Airway epithelial cell (primary cell): ENCODE measurements at places on chromosomes 12 and 14. TPM values are rescaled to one million over a fixed set of nuclear protein-coding genes. Genes with fewer than 3 reads are reported as not detected.

Gene RBMS2
- 12.9 and 21.6 TPM in 2 replicates for total RNA-seq

Gene KRT72
- not detected in 2 replicates for total RNA-seq

Gene TESPA1
- not detected in 2 replicates for total RNA-seq

Gene FAM186B
- total RNA-seq, result 0.07 and 0.14 TPM in 2 replicates

Gene REP15
- 0.78 TPM in 1 of 2 replicates, not detected in the other for total RNA-seq

Gene NAV3
- total RNA-seq, result 0.74 and 3.0 TPM in 2 replicates

Gene SDR9C7
- total RNA-seq, result 4.5 and 5.1 TPM in 2 replicates

Gene PRR4
- 1.6 TPM in 1 of 2 replicates, not detected in the other for total RNA-seq

Gene MIP
- total RNA-seq, result not detected in 2 replicates

Gene ANO4
- 1.3 and 1.4 TPM in 2 replicates for total RNA-seq

Gene P2RX2
- total RNA-seq, result not detected in 2 replicates

Gene CLEC4D
- total RNA-seq, result not detected in 2 replicates

Gene AJUBA
- total RNA-seq, result 117 and 141 TPM in 2 replicates

Gene GPRC5D
- not detected in 2 replicates for total RNA-seq

Gene POTEG
- not detected in 2 replicates for total RNA-seq

Gene GLIPR1L1
- not detected in 2 replicates for total RNA-seq

Gene RBM25
- 26.4 and 26.7 TPM in 2 replicates for total RNA-seq

Gene ASB2
- 0.65 and 0.99 TPM in 2 replicates for total RNA-seq

Gene TAS2R20
- 0.21 TPM in 1 of 2 replicates, not detected in the other for total RNA-seq

Gene SYCP3
- total RNA-seq, result not detected in 2 replicates

Gene PLEKHD1
- total RNA-seq, result not detected in 2 replicates

Gene ASPG
- total RNA-seq, result 1.8 TPM in 1 of 2 replicates, not detected in the other

Gene PGF
- total RNA-seq, result 51.8 and 57.1 TPM in 2 replicates

Gene RNF212B
- not detected in 2 replicates for total RNA-seq

Gene ITGB7
- total RNA-seq, result 4.7 and 5.2 TPM in 2 replicates

Gene SELPLG
- total RNA-seq, result 0.28 and 0.42 TPM in 2 replicates

Gene LALBA
- total RNA-seq, result not detected in 2 replicates

Gene EPYC
- not detected in 2 replicates for total RNA-seq

Gene MFAP5
- 13.8 and 15.3 TPM in 2 replicates for total RNA-seq

Gene NTN4
- total RNA-seq, result 13.1 and 16.9 TPM in 2 replicates

Gene SLC25A21
- 1.9 and 3.8 TPM in 2 replicates for total RNA-seq

Gene SPTB
- total RNA-seq, result 0.07 TPM in 1 of 2 replicates, not detected in the other

Gene SAMD15
- total RNA-seq, result 0.35 and 0.56 TPM in 2 replicates

Gene GPR65
- total RNA-seq, result not detected in 2 replicates

Gene PYGL
- 115 and 149 TPM in 2 replicates for total RNA-seq

Gene CKB
- total RNA-seq, result 220 and 267 TPM in 2 replicates

Gene CCDC60
- not detected in 2 replicates for total RNA-seq

Gene OAS1
- total RNA-seq, result 2.5 and 5.6 TPM in 2 replicates

Gene STYK1
- 1.2 and 4.1 TPM in 2 replicates for total RNA-seq

Gene GCH1
- total RNA-seq, result 4.4 and 4.7 TPM in 2 replicates

Gene FGF23
- total RNA-seq, result not detected in 2 replicates

Gene ANO2
- total RNA-seq, result 0.07 TPM in 1 of 2 replicates, not detected in the other

Gene RGS6
- total RNA-seq, result not detected in 2 replicates

Gene ISCA2
- 9.0 and 30.7 TPM in 2 replicates for total RNA-seq

Gene RNASE7
- total RNA-seq, result 1.1 and 2.2 TPM in 2 replicates

Gene CCDC196
- total RNA-seq, result not detected in 2 replicates

Gene HPD
- total RNA-seq, result not detected in 2 replicates

Gene GPHN
- total RNA-seq, result 15.5 and 19.8 TPM in 2 replicates

Gene TMEM253
- total RNA-seq, result 0.09 and 0.49 TPM in 2 replicates

Gene KLRC2
- 0.19 and 0.49 TPM in 2 replicates for total RNA-seq

Gene OASL
- 0.49 and 0.51 TPM in 2 replicates for total RNA-seq

Gene SLC38A1
- total RNA-seq, result 79.9 and 106 TPM in 2 replicates

Gene PPP4R4
- 6.3 and 8.9 TPM in 2 replicates for total RNA-seq

Gene SOX5
- total RNA-seq, result 0.14 and 0.42 TPM in 2 replicates

Gene NRXN3
- total RNA-seq, result 0.63 and 0.98 TPM in 2 replicates
